Right cardiac atrium (tissue), 5 donors: ENCODE measurements at places on chromosomes 3 and 15. TPM values are rescaled to one million over a fixed set of nuclear protein-coding genes. Genes with fewer than 3 reads are reported as not detected.

UBAP1L gene
- 1.9 TPM for total RNA-seq

IL5RA gene
- total RNA-seq, result 2.2 TPM

DNA sequence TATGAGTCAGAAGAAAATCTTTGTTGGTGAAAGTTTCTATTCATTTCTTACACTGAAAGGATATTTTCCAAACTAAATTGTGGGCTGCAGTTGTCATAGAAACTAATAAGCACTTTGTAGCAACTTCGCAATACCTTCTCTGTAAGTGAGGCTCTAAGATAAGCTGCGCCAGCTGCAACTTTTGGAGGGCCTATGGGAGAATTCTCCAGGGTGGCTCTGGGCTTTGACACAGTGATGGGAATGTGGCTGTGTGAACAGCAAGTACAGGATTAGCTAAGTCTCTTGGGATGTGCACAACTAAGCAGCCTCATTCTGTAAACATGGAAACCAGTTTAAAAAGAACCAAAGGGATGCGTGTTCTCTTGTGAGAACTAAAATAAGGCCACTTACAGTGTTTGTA is 124.6 kb upstream of the SGO1 start:
- DNase-seq, result peak; percentile 78

DNA sequence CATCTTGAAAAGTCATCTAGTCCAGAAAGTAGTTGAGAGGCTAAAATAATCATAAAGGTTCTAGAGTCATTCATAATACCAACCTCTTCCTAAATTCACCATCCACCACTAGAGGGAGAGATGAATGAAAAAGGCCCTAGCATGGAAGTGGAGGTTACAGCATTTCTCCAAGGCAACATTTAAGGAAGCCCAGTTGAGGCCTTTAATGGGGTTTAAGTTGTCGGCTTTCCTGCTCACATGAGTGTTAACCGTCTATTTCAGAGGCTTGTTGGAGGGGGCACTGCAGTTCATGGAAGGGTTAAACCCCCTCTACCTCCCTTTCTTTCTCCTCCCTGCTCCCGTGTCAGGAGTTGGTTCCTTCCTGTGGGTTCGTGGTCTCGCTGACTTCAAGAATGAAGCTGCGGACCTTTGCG is 3.8 kb upstream of the SLCO3A1 start:
- no peak for DNase-seq

- no peak for DNase-seq
Measured at GRCh38 chr15:82537351-82537908, 2.8 kb downstream of the RPS17 start.
